WERI-Rb-1 (cell line): ENCODE measurements at places on chromosomes 1 and 21.

DNA sequence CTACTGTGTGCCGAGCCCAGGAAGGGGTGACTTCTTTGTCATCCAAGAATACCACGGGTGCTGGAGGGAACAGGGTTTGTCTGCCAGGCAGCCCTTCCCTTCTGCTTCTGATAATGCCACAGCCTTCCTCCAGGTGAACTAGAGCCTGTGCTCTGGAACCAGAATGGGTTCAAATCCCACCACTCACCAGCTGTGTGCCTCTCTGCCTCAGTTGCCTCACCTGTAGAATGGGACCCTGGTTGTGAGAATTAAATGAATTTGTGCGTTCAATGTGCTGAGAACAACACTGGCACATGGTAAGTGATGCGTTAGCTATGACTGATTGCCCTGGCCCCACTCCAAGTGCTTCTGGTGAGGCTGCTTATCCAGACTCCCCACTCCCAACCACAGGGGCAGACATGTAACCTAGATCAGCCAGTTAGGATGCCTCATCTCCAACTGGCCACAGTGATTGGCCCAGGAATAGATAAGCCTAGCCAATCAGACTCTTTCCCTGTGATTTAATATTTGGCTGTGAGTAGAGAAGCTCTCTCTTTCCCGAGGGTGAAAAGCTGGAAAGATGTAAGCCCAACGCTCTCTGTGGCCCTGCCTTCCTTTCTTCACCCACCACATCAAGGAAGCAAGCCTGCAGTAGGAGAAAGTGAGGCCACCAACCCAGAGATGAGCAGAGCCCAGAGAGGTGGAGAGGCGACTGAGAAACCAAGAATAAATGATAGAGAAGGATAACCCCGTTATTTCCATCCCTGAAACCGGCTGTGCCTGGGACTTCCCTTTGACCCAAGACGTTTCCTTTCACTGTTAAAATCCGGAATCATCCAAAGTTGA lies 20.8 kb upstream of the LAPTM5 start:
- no peak for DNase-seq

DNA sequence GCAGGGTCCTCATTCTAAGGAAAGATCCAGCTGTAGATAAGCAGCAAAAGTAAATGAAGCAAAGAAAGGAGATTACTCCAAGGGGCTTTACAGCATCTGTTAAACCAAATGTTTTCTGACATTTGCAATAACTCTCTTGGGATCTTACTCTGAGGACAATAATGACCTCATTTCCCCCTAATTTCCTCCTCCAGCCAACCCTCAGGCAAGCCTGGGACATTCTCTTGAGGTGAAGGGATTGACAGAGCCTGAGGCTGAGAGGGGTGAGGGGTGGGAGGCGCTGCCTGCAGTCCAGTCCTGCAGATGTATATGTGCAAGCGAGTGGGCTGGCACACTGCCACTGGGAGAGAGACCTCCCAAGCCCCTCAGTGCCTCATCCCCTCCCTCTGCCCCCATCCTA lies 40.5 kb upstream of the NEK2 start:
- DNase-seq = peak; percentile 89

DNA sequence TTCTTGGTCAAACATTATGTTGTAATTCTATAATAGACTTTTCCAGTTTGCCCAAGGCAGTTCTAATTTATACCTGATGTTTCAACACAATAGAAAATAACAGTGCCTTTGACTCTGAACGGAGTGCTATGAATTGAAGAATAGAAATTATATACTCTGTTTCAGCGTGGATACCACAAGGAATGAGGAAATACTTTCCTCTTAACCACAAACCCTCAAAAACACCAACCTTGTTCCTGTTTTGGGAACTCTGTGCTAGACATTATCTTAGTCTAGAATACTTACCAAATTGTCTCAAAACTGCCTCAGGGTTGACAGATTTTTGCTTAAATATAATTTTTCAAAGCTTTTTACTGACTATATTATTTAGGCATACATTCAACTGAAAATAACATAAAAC lies 1629.3 kb downstream of the MRPL39 start:
- no peak for DNase-seq

DNA sequence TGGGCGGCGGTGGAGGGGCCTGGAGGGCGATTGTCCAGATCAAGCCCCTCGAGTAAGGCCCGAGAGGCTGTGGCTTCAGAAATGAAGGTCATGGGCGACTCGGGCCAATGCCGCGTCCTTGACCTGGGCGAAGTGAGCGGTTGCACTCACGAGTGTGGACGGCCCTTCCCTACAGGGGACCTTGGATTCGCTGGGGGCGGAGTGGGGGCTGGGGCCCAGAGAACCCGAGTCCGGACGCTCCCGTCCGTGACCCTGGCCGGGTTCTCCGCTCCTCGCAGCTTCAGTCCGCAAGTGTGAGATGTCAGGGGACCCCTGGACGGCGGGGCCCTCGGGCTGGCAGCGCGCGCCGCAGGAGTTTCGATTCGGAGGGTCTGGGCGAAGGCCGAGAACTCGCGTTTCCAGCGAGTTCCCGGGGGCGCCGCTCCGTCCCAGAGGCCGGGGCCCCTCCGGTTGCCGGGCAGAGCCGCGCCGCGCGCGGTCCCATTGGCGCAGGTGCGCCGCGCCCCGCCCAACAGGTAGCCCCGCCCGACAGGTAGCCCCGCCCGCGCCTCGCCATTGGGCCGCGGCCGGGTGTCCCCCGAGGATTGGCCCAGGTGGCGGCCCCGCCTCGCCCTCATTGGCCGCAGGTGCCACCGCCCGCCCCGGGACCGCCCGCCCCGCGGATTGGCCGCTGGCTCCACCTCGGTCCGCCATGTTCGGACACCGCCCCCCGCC lies at the start of gene PRKCZ:
Gene PRKCZ, plus strand, starts transcription at position 694 of the 714 bp plus-strand sequence. CDS start 220 bp downstream, outside the sequence.
- peak; percentile 95 for DNase-seq

GRCh38 chr1:22552021-22552420 lies 11.3 kb upstream of the EPHA8 start:
- DNase-seq = no peak

DNA sequence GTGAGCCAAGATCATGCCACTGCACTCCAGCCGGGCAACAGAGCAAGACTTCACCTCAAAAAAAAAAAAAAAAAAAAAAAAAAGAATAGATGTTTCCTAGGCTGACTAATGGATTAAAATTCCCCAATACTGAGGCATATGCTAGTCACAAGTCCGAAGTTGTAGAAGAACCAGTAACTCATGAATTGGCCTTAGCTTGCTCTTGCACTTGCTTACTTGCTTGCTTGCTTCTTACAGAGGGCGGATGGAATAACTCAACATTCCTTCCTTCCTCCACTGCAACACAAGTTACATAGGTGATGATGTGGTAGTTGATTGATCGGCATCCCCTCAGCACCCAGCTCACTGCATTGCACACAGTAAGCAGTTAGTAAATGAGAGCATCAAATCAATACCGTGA lies 2.8 kb upstream of the TARS2 start:
- DNase-seq = no peak

DNA sequence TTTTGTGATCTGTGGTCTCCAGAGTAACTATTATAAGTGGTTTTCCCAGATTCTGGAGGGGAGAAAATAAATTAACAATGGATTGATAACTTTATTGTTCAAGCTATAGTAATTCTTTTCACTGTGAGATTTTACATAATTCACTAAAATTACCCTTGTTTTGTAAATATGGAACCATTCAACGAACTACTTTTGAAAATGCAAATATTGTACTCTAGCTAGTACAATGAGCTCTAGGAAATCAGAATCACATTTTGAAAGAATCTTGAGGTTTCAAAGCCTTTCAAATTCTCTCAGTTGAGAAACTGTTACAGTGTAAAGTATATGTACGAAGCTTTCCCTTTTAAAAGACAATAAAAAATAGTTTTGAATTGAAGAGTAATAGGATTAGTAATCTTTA lies 119.9 kb downstream of the HS2ST1 start:
- no peak for DNase-seq

DNA sequence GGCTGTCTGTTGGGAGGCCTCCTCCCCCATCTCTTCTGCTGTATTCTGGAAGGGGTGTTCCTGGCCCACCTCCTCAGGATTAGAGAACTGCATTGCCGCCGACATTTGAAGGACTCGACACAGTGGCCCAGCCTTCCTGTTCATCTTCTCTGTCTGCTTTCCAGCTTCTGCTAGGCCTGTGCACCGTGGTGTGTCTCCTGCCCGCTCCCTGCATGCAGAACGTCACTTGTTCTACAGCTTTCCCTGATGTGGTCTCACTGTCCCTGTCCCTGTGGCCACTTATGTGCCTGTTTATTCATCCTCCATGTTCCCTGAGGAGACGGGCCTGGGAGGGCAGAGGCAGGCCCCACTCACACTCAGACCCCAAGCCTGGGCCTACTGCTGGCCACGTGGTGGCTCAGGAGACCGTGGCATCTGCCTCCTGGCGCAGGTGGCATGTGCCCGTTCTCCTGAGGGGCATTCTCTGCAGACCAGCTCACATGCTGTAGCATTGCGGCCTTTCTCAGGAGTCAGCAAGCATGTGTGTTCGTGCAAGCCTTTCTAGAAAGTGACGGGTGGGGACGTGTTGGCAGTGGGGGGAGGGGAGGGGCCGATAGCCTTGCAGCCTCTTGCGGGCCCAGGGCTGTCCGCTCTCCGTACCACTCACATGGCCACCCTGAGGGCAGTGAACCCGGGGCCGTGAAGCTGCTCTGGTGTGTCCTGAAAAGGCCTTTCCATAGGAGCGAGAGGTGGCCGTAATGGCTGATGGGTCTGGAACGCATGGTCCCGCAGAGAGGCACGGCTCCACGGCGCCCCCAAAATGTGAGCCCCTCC lies 35.9 kb downstream of the POFUT2 start:
- DNase-seq = no peak

- DNase-seq = no peak
These were observed 20.5 kb upstream of the CD55 start for GRCh38 chr1:207300970-207301369.

DNA sequence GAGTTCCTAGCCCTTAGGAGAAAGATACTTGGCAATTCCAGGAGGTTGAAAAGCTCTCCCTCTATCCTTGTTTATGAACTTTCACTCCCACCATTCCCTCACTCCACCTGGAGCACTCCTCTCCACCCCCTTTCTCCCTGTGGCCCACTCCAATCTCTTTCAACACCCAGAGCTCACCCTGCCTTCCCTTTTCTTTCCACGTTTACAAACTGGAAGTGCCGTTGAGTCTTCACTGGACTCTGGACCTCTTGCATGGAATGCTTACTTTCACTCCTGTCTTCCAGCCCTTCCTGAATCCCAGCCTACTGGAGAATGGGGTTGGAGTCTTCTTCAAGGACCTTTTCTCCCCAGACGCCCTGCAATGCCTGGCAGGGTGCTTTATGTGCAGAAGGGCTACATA lies 198.5 kb downstream of the RHOU start:
- DNase-seq = no peak

DNA sequence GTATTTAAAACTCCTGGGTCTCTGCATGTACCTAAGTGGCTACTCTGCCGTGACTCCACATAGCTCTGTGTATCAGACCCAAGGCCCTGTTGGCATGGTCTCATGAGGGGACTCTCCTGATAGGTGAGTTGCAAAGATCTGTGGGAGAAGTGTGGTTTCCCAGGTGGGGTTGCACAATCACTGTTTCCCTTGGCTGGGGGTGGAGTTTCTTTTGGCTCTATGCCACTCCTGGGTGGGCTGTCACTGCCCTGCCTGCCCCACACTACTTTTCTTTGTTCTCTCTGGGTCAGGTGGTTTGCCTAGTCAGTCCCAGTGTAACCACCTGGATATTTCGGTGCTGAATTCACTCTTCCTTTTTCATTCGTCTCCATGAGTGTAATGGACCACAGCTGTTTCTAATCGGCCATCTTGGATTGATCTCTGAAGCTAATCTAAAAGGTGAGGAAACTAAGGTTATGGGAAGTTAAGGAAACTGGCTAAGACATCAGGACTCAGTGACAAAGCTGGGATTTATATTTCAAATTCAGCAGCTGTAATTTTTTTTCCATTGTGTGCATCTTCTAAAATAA lies 97.1 kb upstream of the CACYBP start:
- no peak for DNase-seq

DNA sequence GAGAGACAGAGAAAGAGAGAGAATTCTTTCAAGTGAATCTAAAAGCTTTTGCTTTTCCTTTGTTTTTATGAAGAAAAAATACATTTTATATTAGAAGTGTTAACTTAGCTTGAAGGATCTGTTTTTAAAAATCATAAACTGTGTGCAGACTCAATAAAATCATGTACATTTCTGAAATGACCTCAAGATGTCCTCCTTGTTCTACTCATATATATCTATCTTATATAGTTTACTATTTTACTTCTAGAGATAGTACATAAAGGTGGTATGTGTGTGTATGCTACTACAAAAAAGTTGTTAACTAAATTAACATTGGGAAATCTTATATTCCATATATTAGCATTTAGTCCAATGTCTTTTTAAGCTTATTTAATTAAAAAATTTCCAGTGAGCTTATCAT lies 117.6 kb downstream of the PTPRC start:
- no peak for DNase-seq

DNA sequence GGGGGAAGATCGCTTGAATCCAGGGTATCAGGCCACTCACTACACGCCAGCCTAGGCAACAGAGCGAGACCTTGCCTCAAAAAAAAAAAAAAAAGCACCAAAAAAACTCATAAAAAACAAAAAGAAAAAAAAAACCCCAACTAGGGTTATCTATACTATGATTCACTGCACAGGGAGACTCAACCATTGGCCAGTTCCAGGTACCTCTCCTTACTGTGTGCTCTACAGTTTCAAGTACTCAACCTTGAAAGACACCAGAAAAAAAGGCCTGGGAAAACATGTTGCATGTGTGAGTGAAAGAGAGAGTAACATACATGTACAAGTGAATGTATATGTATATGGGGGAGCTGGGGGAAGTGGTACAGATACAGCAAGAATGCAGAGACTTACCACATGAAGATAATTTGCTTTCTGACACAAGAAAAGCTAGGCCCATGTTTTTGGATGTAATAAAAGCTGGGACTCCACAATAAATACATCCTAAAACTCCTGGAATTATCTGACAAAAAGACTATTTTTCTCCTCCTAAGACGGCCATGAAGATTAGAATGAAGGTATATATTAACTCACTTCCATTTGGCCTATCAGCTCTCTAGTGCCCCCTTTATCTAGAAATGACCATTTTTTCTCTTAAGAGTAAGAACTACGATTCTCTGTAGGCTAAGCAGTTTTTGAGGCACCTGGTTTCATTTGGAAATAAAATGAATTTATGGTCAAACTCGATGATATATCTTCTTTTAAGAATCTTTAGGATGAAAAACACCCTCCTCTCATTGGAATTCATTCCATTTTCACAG lies 52.2 kb downstream of the SLC27A3 start:
- DNase-seq = no peak

GRCh38 chr1:110605446-110605845 lies 712 bp downstream of the KCNA2 start:
- no peak for DNase-seq
